ENCODE measurements at places on chromosomes 3 and 15. TPM values are rescaled to one million over a fixed set of nuclear protein-coding genes. Genes with fewer than 3 reads are reported as not detected.
A peak's percentile ranks its signal among the peaks of the same experiment; 100 is the strongest.

KPNA1 gene
- 73.1 TPM for total RNA-seq

GRCh38 chr15:90145259-90145658 is 43.0 kb upstream of the IDH2 start:
- DNase-seq = no peak

C3orf22 gene
- total RNA-seq = not detected

ANKRD28 gene
- 63.1 TPM for total RNA-seq

GRCh38 chr3:107117922-107118536 is 259.2 kb upstream of the CCDC54 start:
- peak; percentile 45 for DNase-seq

All from OCI-LY7 (cell line).